ENCODE measurements at places on chromosomes 2 and 18. TPM values are rescaled to one million over a fixed set of nuclear protein-coding genes. Genes with fewer than 3 reads are reported as not detected.

- DNase-seq, result no peak
These were observed 11.8 kb upstream of the SMIM21 start for GRCh38 chr18:75439348-75439747.

DNA sequence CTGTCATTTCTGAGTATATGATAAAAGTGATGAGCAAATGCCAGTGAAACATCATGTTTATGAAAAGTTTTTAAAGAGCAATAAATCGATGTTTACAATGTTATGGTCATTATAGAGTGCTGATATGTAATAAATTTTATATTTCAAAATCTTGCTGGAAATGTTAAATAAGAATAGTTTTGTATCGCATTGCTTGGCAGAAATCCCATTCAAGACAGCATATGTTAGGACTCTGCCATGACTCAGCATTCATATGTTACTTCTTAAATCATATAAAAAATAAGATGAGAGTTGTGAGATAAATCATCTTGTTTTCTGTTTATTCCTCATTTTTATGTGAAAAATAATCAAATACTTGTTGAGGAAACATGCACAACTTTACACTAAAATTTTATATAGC lies 949.9 kb upstream of the NRXN1 start:
- peak; percentile 14 for DNase-seq

- DNase-seq, result no peak
These were observed 153.2 kb downstream of the WDR7 start for GRCh38 chr18:56804395-56804794.

- no peak for DNase-seq
These were observed 12.4 kb upstream of the PPP1R1C start for GRCh38 chr2:181973171-181973783.

GRCh38 chr2:230130668-230131364 lies 62.1 kb upstream of the SLC16A14 start:
- DNase-seq, result peak; percentile 15

DNA sequence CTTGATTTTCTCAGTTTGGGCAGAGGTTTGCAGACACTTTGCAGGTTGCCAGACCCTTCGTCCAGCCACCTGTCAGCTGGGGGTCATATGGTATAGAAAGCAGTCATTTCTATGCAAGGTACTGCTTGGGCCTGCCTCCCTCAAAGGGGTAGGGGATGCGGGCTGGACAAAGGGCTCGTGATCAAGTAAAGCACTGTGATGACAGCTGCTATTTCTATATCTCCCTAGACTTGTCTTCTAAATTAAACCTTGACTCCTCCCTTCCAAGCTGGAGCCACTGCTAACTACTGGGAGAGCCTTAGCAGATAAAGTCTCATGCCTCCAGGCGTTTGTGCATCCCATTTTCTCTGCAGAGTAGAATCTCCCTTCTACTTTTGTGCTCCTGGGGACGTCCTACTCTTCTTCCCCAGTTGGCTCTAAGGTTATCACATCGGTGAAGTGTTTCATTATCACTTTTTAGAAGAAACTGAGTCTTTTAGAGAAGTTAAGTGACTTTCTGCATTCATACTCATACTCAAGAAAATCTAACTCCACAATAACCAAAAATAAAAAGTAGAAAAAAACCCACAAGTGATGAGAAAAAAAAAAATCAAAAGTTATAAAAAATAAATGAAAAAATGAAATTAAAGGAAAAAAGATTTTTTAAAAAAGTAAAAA lies 710 bp upstream of the XRCC5 start:
- no peak for DNase-seq

GRCh38 chr2:43239981-43240765 lies 13.8 kb upstream of the ZFP36L2 start:
- DNase-seq, result no peak

VWA3B gene
- not detected for total RNA-seq

TMEM17 gene
- 2.6 TPM for total RNA-seq

DNA sequence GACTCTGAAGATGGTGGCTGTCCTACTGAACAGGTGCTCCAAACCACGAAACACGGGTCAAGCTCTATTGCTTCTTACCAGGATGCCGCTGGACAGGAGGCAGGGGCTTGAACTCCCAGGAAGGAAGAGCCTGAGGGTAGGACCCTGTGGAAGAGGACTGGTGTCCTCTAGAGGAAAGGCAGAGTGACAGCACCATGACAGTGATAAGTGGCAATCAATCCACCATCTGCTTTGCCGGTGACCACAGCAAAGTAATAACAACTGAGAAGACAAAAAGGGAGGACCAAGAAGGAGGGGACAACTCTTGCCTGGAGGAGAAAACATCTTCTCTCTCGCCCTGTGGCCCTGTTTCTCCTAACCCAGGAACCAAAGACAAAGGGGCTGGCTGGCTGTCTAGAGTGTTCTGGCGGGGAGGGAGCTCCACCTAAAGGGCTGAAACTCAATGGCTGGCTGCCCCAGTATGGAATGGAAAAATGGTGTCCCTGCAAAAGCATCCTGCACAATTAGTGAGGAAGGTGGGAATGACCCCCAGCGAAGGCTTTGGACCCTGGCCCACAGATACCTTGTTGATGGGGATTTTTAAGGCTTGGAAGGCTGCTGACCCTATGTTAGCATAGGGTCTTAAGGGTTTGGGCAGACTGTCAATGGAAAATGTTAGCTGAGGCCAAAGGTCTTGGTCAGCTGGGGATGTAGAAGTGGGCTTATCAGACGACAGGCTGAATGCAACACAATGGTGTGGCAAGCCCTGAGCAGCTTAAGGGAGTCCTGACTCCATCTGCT lies 35.4 kb downstream of the PROC start:
- no peak for DNase-seq

GRCh38 chr18:32711862-32712261 lies 61.0 kb downstream of the KLHL14 start:
- DNase-seq, result no peak

CEBPZ gene
- 9.1 TPM for total RNA-seq

CYTIP gene
- 0.06 TPM for total RNA-seq

- DNase-seq, result no peak
These were observed 23.5 kb downstream of the CD302 start for GRCh38 chr2:159774370-159774990.

DNAJC5G gene
- not detected for total RNA-seq

MTLN gene
- 80.2 TPM for total RNA-seq

All from H4 (cell line).